IMR-90 (cell line): ENCODE measurements at places on chromosomes 4 and X. TPM values are rescaled to one million over a fixed set of nuclear protein-coding genes. Genes with fewer than 3 reads are reported as not detected.

DNA sequence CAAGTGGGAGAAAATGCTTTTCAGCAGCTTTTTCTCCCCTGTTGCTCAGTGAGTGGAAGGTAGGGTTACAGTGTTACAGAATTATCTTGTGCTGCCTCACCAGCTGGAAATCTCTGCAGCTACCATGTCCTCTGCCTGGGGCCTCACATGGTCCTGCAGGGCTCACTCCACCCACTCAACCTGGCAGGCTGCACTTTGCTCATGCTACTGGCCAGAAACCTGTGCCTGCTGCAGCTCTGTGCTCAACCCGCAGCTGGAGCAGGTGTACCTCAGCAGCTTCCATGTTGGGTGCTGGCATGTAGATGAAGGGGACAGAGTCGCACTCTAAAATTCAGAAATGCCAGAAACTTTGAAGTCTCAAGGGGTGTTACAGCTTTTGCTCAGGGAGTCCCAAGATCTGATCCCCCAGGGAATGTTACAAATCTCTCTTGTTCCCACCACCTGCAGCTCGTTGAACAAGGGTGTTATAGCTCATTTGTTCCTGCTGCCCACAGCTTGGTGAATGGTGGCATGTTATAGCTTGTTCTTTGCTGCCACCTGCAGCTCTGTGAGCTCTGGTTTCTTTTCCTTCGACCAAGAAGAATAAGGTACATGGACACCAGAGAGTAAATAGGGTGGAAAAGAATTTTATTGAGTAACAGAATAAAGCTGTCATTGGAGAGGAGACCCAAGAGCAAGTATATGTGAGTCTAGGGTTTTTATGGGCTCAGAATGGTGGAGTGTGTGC lies 845.8 kb downstream of the TECRL start:
- DNase-seq, result no peak

DNA sequence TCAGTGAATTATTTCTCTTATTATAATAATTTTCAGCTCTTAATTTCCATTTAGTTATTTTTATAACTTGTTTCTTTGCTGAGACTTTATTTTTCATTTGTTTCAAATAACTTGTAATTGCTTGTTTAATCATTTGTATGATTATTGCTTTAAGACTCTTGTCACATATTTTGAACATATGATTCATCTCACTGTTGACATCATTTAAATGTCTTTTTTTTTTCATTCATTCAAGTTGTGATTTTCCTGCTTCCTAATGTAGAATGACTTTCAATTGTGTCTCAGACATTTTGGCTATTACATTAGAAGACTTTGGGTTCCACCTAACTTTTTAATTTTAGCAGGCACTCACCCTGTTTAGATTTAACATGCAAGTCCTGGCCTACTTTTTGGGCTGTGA lies 234.8 kb upstream of the DIPK2B start:
- DNase-seq, result no peak

PPBP gene
- not detected in 2 replicates for total RNA-seq

DNA sequence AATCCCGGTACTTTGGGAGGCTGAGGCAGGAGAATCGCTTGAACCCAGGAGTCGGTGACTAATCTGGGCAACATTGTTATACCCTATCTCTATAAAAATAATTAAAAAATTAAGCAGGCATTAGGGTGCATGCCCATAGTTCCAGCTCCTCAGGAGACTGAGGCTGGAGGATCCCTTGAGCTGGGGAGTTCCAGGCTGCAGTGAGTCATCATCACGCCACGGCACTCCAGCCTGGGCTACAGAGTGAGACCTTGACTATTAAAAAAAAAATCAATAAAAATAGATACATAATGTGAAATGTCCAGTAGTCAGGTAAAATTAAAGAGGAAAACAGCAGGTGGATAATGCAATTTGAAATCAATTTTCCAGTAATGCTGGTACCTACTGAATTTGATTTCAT lies 14.6 kb downstream of the ADGRL3 start:
- no peak for DNase-seq

GRCh38 chr4:37615720-37616063 lies 70.5 kb downstream of the RELL1 start:
- no peak for DNase-seq
